Globus pallidus (tissue), 1 donor: ENCODE measurements at places on chromosomes 3 and 15.

GRCh38 chr3:177527182-177527581 is 329.9 kb upstream of the TBL1XR1 start:
- no peak for DNase-seq

GRCh38 chr15:63473999-63474809 is 30.2 kb upstream of the USP3 start:
- no peak for DNase-seq

DNA sequence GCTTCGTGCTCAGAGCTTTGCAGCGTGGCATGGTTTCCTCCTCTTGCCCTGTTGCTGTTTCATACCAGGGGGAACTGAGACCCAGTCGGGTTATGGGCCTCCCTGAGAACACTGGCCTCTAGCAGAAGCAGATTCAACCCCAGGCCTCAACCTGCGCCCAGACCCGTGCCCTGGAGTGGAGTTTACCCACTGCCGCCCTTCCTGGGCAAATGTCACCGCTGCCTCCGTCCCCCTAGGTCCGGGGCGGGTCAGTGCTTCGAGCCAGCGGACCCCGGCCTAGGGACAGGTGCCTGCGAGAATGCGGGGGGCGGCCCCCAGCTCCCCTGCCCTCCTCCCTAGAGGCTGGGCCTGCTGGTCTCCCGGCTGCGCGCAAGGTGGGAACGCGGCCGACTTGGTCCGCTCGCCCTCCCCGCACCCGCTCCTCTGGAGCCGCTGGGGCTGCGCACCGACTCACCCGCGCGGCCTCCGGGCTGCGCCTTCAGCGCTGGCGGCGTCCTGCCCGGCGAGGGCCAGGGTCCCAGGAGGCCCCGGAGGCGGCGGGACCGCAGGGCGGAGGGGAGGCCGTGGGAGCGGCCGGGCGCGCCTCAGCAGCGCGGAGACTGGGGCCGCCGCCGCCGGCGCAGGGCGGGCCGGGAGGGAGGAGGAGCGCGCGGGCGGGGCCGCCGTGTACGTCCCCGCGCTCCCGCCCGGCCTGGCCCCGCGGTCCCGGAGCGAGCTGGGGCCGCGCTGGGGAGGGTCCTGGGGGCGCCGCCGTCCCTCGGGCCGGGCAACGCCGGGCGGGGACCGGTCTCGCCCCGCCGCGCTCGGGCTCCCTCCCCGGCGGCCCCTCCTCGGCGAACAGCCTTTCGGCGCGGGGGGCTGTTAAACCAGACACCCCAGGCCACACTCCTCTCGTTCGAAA is at the start of gene PIGZ:
PIGZ (minus strand) TSS at position 601 of the 901 bp plus-strand sequence. CDS start 16,802 bp downstream, outside the sequence.
- DNase-seq, result no peak

DNA sequence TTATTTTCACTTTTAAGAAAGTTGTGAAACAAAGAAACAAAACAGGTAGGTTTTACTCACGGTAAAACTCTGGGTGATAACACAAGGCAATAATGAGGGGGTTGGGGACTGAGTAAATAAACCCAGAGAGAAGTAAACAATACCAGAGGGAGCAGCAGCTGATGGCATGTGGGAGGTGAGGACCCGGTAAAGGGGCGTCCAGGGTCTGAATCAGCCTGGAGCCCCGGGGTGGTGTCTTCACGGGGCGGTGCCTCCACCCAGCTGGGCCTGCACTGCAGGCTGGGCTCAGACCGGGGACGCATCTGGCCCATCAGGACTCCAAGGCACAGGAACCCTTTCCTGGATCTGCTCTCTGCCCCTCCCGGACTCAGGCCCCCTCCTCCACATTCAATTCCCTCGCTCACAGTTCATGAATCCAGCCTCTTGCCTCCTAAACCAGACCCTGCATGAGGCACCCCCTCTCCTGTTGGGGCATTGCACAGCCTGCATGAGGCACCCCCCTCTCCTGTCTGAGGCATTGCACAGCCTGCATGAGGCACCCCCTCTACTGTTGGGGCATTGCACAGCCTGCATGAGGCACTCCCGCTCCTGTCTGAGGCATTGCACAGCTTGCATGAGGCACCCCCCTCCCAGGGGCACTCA is 73.9 kb upstream of the MFGE8 start:
- DNase-seq, result no peak

DNA sequence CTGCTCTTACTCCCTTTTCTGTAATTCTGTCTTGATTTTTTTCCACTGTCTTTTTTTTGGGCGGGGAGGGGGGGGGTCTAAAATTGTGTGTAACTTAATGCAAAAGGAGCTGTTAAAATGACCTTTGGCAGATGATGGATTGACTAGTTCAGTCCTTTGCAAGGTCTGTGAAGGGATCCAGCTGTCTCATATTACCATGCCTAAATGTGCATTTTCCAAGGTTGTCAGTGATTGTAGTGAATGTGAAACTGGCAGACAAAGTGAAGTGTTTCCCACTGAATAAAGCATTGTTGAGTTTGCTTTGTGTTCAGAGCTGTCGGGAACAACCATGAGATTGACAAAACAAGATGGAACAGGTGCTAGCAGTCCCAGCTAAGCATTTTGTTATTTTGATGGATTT is 110.1 kb upstream of the SKOR1 start:
- DNase-seq, result peak; percentile 72

DNA sequence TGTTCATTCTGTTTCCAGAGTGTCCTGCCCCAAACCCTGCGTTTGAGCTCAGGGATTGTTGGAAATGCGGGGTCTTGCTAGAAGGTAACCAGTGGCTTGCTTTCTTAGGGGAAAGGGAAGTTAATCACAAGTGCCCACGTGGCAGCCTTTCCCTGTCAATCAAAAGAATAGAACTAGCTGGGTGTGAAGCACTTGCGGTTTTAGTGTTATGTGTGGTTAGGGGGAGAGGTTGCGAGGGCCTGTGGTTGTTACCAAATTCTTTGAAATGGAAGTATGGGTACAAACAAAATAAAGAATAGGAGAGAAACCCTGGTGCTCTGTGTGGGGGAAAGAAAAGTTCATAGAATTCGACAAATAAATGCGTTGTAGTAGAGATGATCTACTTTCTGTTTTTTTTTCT is 67.6 kb downstream of the FNDC3B start:
- peak; percentile 48 for DNase-seq

- no peak for DNase-seq
These were observed 32.3 kb downstream of the TKT start for GRCh38 chr3:53223541-53223966.

GRCh38 chr15:44798826-44799225 is 62.5 kb downstream of the TRIM69 start:
- DNase-seq, result no peak

- no peak for DNase-seq
These were observed 71.4 kb downstream of the FBXL22 start for GRCh38 chr15:63668601-63669000.

- no peak for DNase-seq
These were observed 59.5 kb upstream of the TNFSF10 start for GRCh38 chr3:172582712-172583111.

DNA sequence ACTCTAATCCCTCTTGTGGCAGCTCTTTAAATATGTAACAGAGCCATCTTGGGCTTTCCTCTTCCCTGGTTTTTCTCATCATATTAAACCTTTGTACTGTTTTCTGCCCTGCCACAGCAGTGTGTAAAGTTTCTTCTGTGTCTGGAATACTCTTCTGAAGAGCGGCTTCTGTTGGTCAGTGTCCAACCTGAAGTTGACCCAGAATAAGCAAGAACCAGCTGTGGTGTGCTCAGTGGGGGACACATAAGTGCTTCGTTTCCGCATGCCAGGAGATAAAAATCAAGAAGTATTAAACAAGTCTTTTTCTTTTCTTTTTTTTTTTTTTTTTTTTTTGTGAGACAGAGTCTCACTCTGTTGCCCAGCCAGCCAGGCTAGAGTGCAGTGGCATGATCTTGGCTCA is 173.2 kb upstream of the CHRM5 start:
- DNase-seq, result no peak

DNA sequence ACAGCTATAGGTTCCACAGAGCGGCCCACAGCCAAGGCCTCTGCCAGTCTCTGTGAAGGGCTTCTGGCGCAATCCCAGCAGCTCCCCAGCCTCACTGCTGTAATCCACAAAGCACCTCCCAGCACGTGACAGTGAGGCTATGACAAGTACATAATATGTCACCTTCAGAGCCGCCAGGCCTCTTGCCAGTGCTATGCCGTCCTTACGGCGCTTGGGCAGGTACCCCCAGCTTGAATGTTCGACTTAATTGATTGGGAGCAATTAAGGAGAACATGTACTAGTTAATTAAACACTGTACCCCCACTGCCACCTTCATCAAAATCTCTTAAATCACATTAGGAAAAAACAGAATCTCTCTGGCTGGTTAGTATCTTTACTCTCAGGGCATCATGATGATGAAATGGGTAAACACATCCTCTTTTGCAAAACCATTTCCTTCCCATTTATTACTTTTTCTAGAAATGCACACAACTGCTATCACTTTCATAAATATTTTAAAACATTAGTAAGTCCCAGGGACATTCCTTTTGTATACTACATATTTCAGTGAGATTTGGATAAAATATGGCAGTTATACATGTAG is 169.9 kb downstream of the XXYLT1 start:
- DNase-seq, result peak; percentile 11

DNA sequence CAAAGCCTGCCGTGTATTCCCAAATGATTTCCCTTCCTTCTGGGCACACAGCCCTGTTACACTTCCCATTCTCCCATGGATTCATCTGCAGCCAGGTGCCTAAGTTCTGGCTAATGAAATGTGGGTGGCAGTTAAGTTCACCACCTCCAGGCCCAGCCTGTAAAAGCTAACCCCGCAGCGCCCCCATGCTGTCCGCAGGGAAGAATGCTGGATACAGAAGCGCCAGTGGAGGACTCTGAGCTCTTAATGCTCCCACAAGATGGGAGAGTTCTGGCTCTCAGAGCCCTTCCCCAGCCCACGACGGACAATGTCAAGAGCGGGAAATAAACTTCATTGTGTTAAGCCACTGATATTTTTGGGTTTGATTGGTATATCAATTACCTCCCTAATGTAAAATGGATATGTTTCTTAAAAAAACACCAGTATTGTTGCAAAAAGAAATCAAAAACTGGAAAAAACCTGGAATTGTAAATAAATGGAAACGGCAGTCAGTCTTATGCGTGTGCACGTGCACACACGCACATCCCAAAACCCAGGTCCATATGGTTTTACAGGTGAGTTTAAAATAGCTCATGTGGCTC is 37.7 kb upstream of the FGD5 start:
- DNase-seq, result no peak

DNA sequence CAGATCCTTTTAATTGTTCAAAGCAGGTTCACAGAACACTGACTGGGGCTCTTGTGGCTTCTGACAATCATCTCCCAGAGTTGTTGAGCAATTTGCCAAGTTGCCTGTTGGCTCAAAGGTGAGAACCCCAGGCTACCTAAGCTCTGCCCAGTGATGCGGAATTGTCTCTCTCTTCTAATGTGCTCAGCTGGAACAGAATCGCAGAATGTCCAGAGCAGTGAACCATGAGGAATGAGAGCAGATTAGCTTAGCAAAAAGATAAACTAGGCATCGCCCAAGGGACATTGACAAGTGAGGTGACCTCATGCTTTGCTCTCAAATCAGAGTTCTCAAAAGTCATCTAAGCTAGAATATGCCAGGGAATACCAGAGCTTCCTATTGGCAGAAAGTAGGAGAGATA is 148.1 kb downstream of the WDR76 start:
- DNase-seq, result no peak

DNA sequence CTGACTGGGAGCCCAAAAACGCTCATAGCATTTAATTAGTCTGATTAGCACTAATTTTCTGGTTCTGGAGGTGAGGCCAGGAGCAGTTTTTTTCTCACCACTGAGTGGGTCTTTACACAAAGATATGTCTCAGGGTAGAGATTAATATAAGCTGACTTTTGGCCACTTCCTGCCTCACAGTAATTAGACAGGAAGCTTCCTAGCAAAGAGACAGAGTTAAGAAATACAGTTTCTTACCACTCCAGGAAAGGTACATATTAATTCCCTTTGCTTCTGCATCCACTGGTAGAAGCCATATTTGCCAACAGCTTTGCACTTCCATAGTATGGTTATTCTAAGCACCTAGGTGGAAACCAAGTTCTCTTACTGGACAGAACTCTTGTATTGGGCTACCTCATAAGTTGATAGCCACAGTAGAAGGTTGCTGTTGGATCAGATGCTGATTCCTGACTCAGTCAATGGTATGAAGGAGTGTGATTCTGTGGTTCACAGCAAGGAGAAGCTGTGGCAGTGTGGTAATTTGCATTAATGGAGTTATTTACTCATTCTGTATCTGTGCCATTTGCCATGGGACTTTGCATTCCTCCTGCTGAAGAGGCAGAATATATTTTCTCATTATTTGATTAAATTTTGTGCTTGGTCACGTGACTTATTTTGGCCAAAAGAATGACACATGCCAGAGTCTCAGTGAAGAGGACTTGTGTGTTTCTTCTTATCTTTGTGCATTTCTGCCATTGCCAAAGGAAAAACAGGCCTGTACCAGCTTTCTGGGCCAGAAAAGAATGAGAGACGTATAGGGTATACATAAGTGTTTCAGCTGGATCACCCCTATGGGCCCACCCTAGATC is 17.5 kb upstream of the ZBTB20 start:
- DNase-seq, result no peak

DNA sequence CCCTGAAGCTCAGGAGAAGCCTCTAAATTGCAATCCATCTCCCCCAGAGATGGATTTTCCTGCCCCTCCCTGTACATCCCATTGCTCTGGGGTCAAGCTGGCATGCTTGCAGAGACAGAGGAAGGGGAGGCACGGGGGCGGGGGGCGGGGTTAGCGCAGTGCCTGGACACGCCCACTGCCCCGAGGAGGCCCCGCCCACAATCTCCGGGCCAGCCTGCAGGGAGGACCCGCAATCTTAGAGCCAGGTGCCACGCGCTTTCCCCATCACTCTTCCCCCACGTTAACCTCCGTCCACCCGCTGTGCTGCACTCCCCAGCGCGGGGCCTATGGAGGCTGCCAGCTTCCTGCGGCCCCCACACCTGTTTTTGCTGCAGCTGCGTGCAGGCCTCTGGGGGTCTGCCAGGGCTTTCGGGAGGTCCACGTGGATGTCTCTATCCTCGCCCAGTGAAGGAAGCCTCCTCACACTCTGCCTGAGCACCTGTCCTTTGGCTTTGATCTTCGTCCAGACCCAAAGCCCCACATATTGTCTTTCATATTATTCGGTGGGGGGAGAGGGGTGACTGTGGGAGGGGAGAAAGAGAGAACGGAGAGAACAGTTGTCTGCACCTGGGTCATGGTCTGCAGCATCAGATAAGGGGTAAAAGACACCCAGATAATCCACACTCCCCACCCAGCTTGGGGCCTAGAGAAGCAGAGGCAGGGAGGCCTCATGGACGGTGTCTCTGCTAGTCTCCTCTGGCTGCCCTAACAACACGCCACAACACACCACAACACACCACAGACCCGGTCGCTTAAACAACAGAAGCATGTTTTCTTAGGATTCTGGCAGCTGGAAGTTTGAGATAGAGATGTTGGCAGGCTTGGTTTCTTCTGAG is 118.0 kb upstream of the MEF2A start:
- DNase-seq, result no peak

DNA sequence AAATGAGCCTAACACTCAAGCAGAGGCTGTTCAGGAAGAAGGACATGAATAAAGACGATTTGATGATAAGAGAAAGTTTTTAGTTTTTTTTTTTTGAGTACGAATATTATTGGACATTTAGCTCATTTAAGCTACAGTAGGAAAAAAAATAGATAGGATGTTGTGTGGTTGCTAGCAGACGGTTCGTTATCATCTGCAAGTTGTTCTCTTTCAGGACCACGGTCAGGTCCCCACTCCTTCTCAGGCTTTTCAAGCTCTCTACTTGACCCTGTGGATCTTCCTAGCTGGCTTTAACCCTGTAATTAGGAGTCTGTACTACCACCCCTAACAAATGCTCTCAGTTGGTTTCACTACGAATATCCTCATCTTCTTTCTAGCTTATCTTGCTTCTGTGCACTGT is 1.1 kb downstream of the KCNH8 start:
- peak; percentile 81 for DNase-seq

- no peak for DNase-seq
These were observed 129.4 kb downstream of the PGPEP1L start for GRCh38 chr15:98878172-98878571.

GRCh38 chr15:67241132-67241855 is 13.2 kb downstream of the AAGAB start:
- DNase-seq, result no peak
